ENCODE measurements at places on chromosomes 13 and 19.
A peak's percentile ranks its signal among the peaks of the same experiment; 100 is the strongest.

- peak; percentile 47 for DNase-seq
These were observed 5.1 kb upstream of the SPACA6 start for GRCh38 chr19:51687791-51688670.

DNA sequence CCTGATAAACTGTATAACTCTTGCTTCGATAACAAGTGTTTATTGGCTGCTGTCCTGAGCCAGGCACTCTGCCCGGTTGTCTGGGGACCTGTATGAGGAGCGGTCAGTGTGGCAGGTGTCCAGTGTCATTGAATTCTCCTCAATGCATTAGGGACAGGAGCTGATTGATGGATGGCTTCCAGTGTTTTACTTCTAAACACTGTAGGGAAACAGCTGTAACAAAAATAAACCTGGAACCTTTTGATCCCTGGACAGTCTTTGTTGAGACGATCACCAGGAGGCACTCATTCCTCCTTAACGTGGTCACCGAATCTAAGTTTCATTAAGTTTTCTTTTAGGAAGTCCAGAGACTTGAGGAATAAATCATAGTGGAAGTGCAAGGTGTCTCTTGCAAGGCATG lies 17.9 kb downstream of the UBAC2 start:
- no peak for DNase-seq

DNA sequence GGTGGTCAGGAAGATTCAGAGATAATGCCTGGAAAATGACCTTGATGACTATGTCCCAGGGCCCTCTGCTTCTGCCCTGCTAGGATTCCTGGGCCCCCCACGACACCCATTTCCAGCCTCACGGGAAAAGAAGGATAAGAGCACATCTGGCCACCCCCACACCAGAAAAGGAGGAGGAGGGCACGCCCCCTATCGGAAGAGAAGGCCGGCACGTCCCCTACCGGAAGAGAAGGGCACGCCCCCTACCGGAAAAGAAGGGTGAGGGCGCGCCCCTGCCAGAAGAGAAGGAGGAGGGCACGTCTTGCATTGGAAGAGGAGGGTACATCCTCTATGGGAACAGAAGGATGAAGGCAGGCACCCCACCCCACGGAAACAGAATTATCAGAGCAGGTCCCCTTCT lies 84.3 kb downstream of the IER2 start:
- no peak for DNase-seq

- DNase-seq, result no peak
These were observed 51.0 kb upstream of the FGF14 start for GRCh38 chr13:102452836-102453235.
